ENCODE measurements at places on chromosomes 13 and 19.

DNA sequence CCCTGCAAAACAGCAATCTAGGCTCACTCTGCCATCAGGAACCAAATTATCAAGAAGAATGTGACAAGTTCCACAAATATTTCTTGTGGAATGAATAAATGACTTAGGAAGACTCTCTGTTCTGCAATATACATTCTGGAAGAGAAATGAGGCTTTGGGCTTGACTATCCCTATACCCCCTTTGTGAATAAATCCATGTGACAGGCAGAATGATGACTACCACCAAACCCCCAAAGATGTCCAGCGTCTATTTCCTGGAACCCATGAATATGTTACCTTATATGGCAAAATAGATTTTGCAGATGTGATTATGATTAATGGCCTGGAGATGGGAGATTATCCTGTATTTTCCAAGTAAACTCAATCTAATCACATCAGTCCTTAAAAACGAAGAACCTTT lies 139.3 kb downstream of the ENOX1 start:
- DNase-seq: no peak

- DNase-seq: no peak
These were observed 26.2 kb downstream of the CCDC8 start for GRCh38 chr19:46386996-46387712.

DNA sequence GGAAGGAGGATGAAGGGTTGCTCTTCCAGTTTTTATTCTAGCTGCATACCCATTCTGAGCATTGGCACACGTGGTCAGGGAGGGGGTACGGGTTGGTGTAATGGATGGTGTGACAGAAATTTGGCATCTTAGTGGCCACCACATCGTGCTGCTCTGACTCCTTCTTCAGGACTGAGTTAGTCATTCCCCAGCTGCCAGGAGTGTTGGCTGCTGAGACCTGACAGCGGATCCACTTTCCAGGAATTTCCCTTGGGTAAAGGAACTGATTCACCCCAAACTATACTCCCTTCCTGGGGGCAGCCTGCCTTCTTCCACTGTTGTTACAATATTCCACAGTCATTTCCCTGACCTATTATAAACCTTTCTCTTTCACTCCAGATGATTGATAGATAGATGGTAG lies 595.5 kb upstream of the KLHL1 start:
- no peak for DNase-seq

- no peak for DNase-seq
These were observed 7.0 kb upstream of the ZNF444 start for GRCh38 chr19:56133858-56134653.

- no peak for DNase-seq
These were observed 63.5 kb upstream of the DOCK9 start for GRCh38 chr13:99041337-99041736.

DNA sequence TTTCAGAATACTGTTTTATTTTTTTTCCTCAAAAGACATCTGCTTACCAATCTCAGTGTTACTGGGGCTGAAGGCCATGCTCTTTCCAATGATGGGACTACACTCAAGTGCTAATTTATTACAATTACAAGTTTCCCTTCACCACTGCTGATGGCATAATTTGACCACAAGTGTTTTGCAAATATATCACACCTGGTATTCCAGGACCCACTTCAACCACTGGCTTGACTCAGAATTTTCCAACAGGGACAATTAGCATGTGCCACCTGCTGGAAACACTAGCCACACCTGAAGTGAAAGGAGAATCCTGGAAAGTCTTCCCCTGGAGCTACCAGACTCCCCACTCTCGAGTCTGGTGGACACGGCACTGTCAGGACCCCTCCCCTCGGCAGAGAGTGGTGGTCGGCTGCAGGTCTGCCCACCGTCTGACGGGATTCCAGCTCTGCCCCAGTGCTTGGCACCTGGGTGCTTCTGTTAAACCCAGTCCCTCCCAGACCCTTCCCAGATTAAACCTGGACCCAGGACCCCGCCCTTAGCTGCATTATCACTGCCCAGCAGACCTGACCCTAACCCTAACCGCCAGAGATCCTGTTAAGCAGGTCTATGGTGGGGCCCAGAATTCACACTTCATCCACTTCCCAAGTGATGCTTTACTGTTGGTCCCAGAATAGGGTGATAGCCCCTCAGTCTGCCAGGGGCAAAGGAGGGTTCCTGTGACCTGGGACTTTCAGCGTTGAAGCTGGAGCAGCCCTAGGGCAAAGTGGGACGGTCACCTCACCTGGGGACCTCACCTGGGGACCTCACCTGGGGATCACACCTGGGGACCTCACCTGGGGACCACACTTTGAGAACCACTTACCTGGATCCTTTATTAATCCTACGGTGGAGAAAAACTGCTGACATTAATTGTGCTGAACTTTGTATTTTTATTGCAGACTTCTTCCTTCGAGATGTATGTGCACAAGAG lies 17.6 kb upstream of the RASA3 start:
- no peak for DNase-seq

DNA sequence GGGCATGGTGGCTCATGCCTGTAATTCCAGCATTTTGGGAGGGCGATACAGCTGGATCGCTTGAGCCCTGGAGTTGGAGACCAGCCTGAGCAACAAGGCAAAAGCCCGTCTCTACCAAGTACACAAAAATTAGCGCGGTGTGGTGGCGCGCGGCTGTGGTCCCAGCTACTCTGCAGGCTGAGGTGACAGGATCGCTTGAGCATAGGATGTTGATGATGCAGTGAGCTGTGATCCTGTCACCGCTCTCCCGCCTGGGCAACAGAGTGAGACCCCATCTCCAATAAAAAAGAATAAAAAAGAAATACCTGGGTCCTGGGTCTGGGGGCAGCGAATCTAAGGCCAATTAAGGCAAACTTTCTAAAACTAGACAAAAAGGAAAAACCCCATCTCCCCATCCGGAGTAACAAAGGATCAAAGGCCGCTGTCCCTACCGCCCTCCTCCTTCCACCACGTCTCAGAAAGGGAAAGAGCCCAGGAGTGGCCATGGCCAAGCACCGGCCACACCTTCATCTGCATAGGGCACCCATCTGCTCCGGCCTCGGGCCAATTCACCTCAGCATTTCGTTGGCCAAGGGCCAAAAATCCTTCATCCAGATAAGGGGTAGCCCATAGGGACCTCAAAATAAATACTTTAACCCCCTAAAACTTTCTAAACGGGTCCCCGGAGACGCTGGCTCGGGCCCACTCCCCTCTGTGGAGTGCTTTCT lies 851 bp downstream of the ZNF320 start:
- no peak for DNase-seq
